ENCODE measurements at places on chromosomes 1 and 21.

DNA sequence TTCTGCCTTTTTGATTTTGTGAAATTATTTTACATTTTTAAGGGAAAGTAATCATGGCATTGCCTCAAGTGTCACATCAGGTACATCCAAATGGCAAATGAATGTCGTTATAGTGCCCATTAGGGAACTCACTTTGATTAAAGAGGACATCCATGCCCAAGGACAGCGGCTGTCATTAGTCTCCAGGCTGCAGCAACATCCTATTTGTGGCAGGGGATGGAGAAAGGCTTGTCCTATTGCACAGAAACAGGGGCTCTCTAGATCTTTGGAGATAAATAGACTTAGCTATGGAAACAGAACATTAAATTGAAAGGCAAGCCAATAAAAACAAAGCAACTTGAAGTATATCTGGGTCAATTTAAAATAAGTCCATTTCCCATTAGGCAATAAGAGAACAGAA lies 439.3 kb downstream of the NEGR1 start:
- DNase-seq, result no peak

DNA sequence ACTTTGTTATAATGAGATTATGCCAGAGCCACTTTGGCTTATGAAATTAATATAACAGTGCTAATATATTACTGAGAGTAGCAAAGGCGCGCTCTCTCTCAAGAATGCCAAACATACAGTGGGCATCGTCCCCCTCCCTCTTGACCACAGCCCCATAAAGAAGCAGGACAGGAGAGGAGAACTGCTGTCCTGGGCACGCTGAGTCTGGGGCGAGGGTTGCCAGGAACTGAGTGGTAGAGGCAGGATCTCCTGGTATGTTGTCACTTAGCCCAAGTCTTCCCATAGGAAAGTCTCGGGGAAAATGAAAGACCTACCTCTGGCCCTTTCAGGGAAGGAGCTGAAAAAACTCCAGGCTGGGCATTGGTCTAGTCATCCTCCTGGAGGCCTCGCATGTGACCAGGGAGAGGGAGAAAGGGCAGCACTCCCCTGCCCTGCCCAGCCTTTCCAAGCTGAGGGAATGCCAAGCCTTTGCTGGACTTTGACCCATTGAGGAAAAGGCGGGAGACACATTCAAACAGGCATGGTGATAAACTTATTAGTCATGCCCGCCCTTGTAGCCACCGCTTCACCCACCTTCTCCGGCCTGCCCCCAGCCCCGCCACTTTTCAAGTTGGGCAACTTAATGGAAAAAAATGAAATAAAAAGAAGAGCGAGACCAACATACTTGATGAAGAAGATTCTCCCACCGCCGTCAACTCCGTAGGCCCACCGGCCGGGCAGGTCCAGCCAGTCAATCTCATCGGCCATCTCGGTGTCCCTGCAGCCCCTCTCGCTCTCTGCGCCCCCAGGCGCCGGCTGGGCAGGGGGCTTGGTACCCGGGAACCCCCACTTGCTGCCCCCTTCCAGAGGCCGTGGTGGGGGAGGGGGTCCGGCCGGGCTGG lies 17.4 kb upstream of the PLEKHA6 start:
- no peak for DNase-seq

DNA sequence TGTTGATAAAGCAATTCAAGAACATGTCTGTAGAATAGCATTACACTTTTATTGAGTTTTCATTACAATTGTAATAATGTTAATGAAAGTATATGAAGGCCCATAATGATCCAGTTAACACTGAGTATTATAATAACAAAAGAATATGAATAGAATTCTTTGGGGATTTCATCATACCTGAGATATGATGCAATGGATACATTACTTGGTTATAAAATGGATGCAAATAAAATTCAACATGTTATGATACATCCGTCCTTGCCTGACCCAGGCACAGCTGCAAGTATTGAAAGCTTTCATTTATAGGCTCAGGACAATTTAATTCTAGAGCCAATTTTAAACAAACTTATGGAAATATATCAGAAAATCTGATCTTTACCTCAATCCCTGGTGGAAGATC lies 8.2 kb upstream of the KCNA3 start:
- DNase-seq, result no peak

DNA sequence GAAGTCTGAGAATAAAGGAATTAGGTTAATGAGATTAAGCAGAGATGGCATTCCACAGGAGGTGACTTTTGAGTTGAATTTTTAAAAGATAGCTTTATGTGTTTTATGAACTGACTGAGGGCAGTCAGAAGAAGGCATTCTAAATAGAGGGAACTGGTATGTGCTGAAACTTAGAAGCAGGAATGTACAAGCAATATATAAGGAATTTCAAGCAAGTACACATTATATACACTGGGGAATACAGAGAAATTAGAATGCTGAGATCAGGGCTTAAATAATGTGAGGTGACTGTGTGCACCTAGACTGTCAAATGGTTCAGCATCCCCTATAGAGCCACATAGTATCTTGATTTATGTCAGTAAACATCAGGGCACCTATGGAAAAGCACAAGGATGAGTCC lies 19.3 kb downstream of the WNT2B start:
- DNase-seq, result no peak

GRCh38 chr1:92877792-92878191 lies 46.0 kb downstream of the RPL5 start:
- DNase-seq, result peak; percentile 69

DNA sequence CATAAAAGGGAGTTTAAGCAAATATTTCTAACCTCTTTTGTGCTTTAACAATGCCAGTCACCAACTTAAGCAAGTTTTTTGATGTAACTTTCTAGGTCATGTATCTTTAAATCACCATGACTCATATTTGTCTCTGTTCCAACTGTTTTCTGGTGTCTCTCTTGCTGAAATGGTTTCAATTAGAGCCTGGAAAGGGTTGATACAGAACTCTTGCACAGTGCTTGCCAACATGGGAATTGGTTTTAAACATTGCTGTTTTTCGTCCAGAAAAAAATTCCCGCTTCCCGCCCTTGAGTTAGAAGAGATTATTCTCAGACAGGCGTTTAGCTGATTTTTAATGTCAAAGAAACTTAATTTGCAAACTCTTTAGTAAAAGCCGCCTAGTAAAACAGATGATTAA lies 46.4 kb upstream of the SLC22A15 start:
- no peak for DNase-seq

- no peak for DNase-seq
These were observed 1047.3 kb downstream of the ADGRL2 start for GRCh38 chr1:82848043-82848442.

- no peak for DNase-seq
These were observed 44.8 kb downstream of the RIMS3 start for GRCh38 chr1:40620586-40621210.

GRCh38 chr1:39640861-39641260 lies 1.4 kb upstream of the HEYL start:
- DNase-seq, result no peak

DNA sequence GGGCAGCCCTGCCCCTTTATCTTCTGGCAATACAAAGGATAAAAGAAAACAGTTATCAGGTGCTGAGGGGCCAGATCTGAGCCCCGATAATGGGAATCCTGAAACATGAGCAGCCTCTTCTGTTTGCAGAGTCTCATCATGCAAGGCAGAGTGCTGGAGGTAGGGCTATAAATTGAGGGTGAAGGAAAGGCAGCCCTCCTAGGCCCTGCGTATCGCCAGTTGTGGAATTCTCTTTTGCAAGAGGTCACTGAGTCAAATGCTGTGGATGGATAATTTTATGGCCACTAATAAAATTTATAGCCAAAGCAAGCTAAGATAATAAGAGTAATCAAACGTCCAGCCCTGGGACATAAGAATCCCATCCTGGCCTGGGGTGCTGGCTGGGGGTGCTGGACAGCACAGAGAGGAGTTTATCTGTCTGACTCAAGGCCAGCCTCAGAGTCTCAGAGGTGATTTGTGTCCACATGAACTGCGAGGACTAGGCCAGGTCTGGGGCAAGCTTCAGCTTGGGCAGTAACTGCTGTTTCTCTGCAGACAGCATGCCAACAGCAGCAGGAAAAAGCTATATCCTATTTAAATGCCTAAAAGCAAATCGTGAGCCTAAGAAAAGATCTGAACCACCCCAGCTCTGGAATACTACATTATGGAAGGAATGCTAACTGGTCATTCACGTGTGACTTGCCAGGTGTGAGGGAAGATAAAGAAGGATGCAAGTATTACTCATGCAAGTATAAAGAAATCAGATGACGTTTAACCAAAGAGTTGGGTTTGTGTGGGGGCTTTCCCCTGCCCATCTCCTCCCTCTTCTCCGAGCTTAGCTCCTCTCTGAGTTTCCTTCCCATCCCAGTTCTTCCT lies 254.8 kb downstream of the KIF26B start:
- no peak for DNase-seq

GRCh38 chr21:17231124-17231523 lies 281.7 kb upstream of the CXADR start:
- no peak for DNase-seq

DNA sequence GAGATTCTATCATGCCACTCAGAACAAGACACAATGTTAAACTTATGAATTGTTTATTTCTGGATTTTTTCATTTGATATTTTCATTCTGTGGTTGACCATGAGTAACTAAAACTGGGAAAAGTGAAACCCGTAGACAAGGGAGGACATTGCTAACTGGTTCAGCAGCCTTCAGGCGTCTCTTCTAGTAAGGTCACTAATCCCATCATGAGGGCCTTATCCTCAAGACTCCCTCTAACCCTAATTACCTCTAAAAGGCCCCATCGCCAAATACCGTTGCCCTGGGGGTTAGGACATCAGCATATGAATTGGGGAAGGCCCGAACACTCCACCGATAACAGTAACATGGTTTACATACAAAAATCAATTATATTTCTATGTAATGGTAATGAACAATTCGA lies 247.6 kb downstream of the TM2D1 start:
- DNase-seq, result no peak

- no peak for DNase-seq
These were observed 11.7 kb downstream of the PPIH start for GRCh38 chr1:42669936-42670335.

DNA sequence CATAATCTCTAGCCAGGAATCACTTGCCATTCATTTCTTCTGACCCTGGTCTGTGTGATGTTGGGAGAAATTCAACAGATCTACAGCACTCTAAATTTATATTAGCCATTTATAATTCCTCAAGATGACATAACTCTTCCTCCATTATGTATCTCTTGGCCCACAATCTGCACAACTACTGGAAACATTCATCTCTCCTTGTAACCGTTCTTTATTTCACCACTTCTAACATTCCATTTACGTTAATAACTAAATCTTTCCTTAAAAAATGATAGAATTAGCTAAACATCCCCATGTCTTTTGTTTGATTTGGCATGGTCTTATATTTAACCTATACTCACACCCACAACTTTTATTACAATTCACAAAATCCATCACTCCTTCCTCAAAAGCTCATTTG lies 166.0 kb downstream of the COL11A1 start:
- no peak for DNase-seq

GRCh38 chr1:21942464-21942863 lies 5.4 kb upstream of the HSPG2 start:
- no peak for DNase-seq

DNA sequence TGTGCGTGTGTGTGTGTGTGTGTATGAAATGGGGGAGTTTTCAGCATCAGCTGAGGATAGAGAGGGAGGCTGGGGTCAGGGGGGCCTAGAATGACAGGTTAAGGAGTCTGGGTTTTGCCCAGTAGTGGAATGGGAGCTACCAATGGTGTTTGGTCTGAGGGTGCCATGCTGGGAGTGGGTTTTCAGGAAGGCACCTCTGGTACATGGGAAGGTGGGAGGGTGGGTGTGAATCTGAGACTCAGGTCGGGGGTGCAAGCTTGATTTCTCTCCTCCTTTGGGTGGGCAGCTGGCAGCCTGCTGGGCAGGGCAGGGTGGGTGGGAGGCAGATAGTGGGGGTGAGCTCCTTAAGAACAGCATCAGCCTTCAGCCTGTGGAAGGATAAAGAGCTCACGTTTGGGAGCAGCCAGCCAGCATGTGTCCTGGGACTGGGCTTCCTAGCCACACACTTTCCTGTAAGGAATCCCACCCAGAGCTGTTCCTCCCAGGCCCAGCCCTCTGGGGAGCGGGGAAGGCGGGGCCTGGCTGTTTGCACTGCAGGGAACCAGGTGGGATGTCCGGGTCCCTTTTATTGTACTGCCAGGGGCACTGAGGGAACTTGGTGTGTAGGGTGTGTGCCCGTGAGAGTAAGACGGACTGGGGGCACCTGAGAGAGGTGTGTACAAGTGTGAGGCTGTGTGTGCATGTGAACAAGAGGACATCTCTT lies 152.8 kb downstream of the FOXD2 start:
- DNase-seq, result no peak

DNA sequence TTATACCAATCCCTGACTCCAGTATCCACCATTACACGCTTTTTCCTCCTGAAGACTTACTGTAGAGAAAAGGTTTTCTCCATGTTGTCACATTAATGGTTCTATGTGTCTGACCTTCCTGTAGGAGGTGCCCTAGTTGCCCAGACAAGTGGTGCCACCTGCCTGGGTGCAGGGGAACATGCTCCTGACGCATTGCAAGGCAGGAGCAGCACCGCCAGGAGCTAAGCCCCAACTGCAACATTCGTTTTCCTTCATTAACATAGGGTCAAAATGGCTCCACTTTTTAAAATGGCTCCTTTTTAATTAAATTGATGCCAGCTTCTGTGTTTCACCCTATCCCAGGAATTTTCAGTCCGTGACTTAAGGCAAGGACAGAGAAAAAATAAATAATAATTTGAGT lies 220.1 kb upstream of the SAMSN1 start:
- no peak for DNase-seq

DNA sequence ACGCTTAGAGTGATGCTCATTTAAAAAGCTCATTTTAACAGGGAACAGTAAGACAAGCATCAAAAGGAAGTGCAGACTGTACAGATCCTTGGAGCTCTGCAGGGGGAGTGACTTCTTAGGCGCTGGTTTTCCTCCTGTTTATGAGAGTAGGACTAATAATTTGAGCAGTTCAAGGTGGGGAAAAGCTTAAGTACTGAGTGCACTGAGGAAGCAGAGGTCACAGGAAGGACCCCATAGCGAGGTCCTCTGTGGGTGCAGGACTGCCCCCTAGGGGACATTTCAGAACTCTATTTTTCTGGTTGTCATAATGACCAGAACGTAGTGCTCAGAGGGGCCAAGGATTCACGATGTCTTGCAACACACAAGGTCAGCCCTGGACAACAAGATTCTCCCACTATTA lies 112.1 kb downstream of the HLCS start:
- peak; percentile 11 for DNase-seq

DNA sequence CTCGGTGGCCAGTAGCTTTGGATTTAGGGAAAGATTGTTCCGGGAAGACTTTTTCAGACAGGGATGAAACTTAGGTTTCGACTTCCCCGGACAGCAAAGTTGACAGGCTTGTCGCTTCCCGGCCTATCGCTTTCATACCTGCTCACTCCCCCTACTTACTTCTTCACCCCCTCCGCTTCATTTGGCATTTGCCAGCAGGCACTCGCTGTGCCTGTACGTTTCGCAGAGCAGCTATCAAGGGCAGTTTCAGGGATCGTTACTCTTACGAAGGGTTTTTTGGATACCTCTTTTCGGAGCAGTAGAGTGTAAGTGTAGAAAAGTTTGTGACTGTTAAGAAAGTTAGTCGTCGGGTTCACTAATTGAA lies 393 bp downstream of the BLZF1 start:
- DNase-seq, result no peak

- DNase-seq, result no peak
These were observed 382.3 kb upstream of the ADGRL4 start for GRCh38 chr1:79388694-79389361.

Data from NCI-H1930 (cell line).